Stimulated activated CD8-positive, alpha-beta memory T cell treated with anti-CD3 and anti-CD28 coated beads, Interleukin-2, amount 100 ng/mL, for 1 hour (primary cell): ENCODE measurements at places on chromosomes 2 and 18.

- DNase-seq, result no peak
These were observed 44.6 kb downstream of the TANK start for GRCh38 chr2:161204846-161205245.

DNA sequence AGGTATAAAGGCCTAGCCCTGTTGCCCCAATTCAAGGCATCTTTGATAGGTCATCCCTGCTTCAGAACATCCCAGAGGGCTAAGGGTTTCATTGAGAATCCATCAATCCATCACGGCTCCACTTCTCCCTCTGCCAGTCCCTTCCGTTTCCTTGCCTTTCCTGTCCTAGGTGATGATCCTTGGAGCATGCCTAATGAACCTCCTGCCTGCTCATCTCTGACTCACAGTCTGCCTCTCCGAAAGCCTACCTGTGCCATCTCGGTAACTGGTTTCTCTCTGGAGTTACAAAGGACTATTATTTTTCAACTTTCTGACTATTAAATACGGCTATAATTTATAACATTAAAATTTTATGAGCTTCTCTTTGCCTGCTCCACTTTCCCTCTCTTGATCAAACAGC lies 36.7 kb upstream of the OSBPL6 start:
- no peak for DNase-seq

DNA sequence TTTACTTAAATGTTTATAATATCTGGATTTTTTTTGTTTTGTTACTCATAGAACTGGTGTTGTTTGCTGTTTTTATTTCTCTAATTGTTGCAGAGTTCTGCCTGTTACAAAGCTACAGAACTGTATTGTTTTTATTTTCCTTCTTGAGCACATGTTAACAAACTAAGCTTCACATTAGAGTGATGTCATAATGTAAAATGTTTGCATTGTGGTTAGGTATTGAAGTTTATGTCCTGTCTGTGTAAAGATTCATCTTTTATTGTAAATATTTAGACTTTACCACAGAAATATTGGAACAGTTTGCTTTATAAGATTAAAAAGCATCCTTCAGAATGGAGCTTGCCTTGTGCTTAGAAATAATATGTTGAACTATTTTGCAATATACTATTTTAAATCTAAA lies 67.7 kb downstream of the CLIP4 start:
- no peak for DNase-seq

GRCh38 chr2:106516436-106516835 lies 29.3 kb downstream of the CD8B2 start:
- DNase-seq, result no peak

DNA sequence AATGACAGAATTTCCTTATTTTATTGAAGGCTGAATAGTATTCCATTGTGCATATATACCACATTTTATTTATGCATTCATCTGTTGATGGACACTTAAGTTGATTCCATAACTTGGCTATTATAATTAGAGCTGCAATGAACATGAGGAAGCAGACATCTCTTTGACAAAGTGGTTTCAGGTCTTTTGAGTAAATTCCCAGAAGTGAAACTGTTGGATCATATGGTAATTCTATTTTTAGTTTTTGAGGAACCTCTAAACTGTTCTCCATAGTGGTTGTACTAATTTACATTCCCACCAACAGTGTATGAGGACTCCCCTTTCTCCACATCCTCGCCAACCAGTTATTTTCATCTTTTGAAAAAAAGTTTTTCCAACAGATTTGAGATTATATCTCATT lies 77.5 kb downstream of the TMEM200C start:
- DNase-seq, result no peak

- no peak for DNase-seq
These were observed 304.0 kb downstream of the ARHGAP15 start for GRCh38 chr2:143433251-143433650.

- no peak for DNase-seq
These were observed 3.1 kb downstream of the SPOPL start for GRCh38 chr2:138504546-138505235.

DNA sequence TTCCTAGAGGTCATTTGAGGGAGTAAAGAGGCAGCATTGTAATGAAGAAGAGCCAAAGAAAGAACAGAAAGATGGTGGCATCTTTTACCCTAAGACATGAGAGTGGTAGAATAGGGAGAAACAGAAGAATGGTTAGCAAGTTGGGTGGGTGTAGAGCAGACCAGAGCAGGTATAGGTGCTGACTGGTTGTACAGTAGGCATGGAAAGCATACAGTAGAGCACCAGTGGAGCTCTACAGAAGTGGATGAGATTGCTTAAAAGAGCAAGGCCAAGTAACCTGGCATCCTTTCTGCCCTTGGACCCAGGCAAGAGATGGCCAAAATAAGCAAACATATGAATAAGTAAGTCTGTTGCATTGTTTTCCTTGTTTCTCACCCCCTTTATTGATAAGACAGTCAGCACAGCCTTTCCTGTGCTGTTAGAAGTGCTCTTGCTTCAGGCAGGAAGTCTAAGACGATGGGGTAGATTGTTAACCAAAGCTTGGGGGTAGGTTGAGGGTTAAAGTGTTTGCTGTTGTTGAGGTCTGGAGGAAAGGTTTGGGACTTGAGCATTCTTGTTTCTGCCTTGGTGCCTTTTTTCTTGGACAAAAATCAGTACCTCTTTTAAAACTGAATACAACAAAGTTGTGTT lies 76.9 kb downstream of the DIS3L2 start:
- no peak for DNase-seq

- no peak for DNase-seq
These were observed at the start of gene GALNT14 for GRCh38 chr2:31138037-31138962. Gene GALNT14 (minus strand): TSS chr2:31138440. CDS start chr2:31138086, 354 bp downstream.

DNA sequence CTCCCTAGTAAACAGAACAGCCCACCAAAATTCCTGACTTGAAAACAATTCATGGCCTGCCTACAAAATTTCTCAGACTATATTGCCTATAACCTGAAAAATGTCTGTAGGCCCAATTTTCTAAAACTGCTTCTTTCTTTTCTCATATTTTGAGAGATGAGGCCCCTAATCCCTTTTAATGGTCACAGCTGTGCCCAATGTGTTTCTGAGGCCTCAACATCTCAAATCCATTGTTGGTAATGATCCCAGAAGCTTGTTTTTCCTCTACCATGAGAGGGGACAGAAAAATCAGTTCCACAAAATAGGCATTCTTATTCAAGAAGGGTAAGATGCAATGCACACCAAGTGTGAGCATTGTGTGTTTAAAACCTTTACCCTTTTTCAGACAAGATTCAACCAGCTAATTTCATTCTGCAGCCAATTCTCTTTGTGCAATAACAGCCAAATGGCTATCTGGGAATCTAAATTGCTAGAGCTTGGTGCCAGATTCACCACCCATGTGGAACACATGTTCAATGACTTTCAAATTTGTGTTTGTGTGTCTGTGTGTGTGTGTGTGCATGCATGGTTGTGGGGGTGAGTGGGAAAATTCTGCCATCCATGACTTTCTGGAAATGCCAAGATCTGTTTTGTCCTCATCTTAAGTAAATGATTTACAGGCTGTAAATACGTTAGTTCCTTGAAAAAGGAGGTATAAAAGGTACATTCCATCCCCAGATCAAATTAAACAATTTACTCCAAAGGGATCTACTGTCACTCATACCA lies 319.5 kb downstream of the TNS1 start:
- DNase-seq, result no peak

DNA sequence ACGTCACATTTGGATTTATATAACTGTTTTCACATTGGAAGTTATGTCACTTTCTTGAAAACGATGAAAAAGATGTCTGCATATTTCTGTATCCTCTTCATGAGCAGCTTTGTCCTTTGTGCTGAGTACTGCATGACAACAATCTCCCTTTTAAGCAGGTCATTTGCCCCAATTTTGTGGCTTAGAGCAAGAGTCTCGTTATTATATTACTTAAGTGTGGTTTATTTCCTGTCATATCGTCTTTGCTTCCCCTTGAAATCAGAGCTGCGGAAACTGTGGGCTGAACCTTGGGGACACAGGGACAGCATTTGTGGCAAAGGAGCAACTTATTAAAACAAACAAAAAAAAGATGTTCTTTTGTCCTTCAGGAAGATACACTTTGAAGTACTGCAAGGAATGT lies 254.0 kb upstream of the DSEL start:
- no peak for DNase-seq

- no peak for DNase-seq
These were observed 71.3 kb upstream of the NRXN1 start for GRCh38 chr2:51103205-51103604.

DNA sequence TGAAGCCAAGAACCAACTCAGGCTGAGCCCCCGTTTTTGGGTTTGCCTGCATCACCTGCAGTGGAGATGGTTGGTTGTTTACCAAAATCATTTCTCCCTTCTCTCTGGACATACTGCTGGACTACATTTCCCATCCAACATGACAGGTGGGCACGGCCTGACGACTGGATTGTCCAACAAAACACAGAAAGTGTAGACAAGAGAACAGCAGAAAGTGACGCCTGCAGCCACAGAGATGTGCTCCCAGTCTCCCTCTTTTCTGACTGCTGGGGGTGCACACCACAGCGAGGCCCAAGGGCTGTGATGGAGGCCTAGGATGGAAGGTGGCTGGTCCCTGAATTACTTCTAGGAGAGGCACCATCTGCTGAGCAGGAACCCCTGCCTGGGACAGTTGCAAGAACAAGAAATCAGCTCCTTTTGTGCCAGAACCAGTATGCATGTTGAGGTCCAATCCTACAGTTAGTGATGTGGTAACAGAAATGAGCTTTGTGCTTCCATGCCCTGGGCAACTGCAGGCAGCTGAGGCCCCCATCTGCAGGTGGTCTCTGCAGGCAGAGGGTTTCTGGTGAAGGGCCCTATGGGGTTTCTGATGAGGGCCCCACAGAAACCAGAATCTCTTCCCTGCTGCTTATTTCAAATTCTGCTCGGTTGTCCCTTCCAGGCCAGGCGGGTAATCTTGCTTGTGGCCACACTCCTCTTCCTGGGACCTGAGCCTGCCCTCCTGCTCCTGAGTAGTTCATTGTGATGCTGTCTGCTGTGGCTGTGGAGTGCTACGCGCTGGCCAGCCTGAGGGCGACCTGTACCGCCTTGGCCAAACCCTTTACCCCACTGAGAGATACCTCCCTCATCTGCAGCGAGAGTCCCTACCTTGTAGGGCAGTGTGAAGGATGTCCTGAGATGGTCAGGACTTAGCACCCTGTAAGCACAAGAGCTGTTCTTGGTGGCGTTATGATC lies 168.3 kb downstream of the ASB1 start:
- DNase-seq, result no peak

DNA sequence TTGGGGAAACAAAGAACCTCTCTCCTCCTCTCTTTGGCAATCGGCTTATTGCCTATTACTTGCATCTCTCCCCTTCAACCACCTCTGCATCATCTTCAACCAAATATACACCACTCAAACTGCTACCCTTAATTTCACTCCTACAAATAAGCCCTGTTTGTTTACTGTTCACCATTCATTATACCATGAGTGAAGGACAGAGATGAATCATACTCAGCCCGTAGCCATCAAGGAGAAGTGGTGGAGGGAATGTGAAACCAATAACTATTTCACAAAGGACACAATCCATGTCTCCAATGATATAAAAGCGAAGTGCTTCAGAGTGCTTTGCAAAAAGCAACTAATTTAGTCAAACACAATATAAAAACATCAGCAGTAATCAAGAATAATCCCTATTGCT lies 76.8 kb downstream of the CACNB4 start:
- no peak for DNase-seq

GRCh38 chr2:174138161-174138560 lies 110.2 kb downstream of the OLA1 start:
- no peak for DNase-seq

DNA sequence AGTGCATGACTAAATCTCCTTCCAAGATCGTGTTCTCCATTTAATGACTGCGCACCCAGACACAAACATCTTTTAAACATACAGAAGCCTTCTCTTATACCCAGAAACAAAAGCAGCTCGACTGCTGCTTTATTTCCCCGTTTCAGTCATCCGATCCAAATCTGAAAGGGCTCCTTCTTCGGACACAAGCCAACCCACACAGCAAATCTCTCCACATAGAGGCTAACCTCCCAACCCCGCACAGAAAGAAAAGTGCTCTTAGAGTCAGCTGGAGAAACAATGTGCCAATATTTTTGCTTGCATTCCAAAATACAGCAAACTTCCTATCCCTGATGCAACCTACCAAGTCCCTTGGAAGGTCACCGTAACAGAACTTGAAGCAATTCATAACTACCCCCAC lies 29.1 kb downstream of the GAREM1 start:
- no peak for DNase-seq

DNA sequence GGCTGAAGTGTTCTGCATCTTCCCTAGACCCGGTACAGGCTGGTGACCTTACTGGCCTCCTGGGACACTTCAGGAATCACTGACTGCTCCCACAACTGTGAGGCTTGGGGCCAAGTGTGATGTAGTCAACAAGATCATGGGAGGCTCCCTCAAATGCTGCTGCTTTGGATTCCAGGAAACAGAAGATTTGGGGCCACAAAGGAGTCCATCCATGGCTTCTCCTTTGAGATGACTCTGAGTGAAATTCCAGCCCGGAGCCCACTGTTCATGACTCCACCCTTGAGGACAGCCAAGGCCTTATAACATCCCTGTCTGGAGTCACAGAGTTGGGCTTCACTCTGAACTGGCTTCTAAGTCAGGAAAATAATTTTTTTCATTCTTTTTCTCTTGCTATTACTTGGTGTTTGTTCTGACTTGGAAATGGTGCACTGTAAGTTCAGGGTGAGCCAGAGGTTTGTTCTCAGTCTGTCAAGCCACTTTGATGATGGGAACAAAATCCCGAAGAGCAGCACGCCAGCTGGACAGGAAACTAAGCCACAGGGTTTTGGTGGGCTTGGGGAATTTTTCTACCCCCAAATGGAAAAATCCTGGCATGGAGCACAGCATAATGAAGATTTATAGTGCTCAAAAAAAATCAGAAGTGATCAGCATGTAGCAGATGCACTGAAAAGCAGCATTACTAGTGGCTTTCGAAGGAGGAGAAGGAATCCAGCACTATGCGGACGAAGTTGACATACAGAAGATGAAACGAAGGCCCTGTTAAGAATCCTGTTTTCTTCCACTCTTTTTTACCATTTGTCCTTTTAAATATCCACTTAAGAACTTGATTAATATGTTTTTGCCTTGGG lies 98.1 kb upstream of the ZFP36L2 start:
- DNase-seq, result no peak

- no peak for DNase-seq
These were observed 52.7 kb upstream of the FZD7 start for GRCh38 chr2:201980946-201981345.

DNA sequence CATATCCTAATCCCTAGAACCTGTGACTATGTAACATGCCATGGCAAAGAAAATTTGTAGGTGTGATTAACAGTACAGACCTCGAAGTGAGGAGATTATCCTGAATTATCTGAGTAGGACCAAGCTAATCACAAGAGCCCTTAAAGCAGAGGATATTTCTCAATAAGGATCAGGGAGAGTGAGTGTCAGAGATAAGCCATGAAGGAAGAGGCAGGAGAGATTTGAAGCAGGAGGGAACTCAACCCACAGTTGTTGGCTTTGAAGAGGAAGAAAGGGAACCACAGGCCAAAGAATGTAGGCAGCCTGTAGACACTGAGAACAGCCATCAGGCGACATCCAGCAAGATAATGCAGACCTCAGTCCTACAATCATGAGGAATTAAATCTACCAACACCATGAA lies 229.3 kb downstream of the NBAS start:
- no peak for DNase-seq

DNA sequence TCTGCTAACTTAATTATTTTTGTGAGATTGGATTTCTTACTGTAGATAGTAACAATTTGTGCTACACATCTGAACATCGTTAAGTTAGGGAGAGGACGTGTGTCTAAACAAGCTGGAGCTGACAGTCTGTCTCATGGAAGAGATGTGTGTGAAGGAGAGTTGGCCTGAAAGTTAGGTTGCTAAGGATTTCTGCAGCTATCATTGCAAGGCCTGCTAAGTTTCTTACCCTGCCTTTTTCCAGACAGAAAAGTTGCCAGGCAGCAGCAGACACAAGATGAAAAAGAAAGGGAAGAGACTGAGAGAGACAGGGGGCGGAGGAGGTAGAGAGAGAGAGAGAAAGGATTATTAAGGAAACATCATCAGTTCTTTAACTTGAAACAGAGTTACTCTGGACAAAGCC lies 4.1 kb upstream of the LRP1B start:
- DNase-seq, result no peak
